ENCODE measurements at places on chromosomes 4 and X. TPM values are rescaled to one million over a fixed set of nuclear protein-coding genes. Genes with fewer than 3 reads are reported as not detected.

The SATL1 gene
- 0.14 TPM for total RNA-seq

The FANCB gene
- total RNA-seq = 16.8 TPM

The NELFA gene
- total RNA-seq = 60.8 TPM

The MSANTD1 gene
- 1.0 TPM for total RNA-seq

The RTL5 gene
- 0.94 TPM for total RNA-seq

The HTN1 gene
- total RNA-seq = not detected

The MTMR8 gene
- 8.8 TPM for total RNA-seq

The GABRE gene
- 8.3 TPM for total RNA-seq

The PPBP gene
- 0.35 TPM for total RNA-seq

The CSN1S1 gene
- total RNA-seq = not detected

The CXCL13 gene
- not detected for total RNA-seq

The MAGEB10 gene
- not detected for total RNA-seq

The ZNF630 gene
- total RNA-seq = 1.6 TPM

The SMIM10 gene
- 2.1 TPM for total RNA-seq

The POU4F2 gene
- total RNA-seq = not detected

The CFAP97 gene
- 38.4 TPM for total RNA-seq

The EREG gene
- 4.2 TPM for total RNA-seq

The NPNT gene
- 1.4 TPM for total RNA-seq

The DCHS2 gene
- total RNA-seq = 7.6 TPM

The MCF2 gene
- total RNA-seq = 1.1 TPM

The C4orf54 gene
- not detected for total RNA-seq

The F8A2 gene
- not detected for total RNA-seq
